Kidney epithelial cell (primary cell): ENCODE measurements at places on chromosomes 5 and 9. TPM values are rescaled to one million over a fixed set of nuclear protein-coding genes. Genes with fewer than 3 reads are reported as not detected.

LHX2 gene
- total RNA-seq = not detected in 2 replicates

MUSK gene
- not detected in 2 replicates for total RNA-seq

TXNDC8 gene
- total RNA-seq = not detected in 2 replicates

NUTM2F gene
- not detected in 2 replicates for total RNA-seq

TLX3 gene
- 0.14 and 0.58 TPM in 2 replicates for total RNA-seq

DIPK1B gene
- 17.1 and 27.0 TPM in 2 replicates for total RNA-seq
